ENCODE measurements at places on chromosomes 1 and 21. TPM values are rescaled to one million over a fixed set of nuclear protein-coding genes. Genes with fewer than 3 reads are reported as not detected.

AJAP1 gene
- total RNA-seq, result 0.54 TPM

PCP4 gene
- total RNA-seq, result not detected

GBP4 gene
- total RNA-seq, result 26.4 TPM

NBL1 gene
- total RNA-seq, result 138 TPM

SNRNP40 gene
- 50.2 TPM for total RNA-seq

IL20 gene
- not detected for total RNA-seq

GJB3 gene
- 0.29 TPM for total RNA-seq

DNA sequence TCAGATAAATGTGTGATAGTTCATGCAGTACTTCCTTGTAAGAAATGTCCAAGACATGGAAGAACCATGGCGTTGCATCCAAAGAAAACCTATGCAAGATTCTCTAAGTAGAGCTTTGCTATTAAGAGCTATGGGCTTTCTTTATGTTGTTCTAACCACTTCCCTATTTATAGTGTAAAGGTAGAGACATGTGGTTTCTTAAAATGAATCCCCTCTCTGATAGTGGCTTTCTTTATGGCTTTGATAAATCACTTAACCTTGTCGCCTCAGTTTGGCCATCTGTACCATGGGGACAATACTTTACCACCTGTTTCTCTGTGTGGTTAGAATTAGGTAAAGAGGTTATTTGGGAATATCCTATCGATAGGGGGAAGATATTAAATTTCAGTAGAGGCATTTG, 305.5 kb downstream of the NFIA start:
- no peaks in the 10 kb centered on the region for H3K4me1 ChIP-seq
- DNase-seq, result no peak
- H3K36me3 ChIP-seq, result no peaks in the 10 kb centered on the region
- H3K27me3 ChIP-seq, result no peaks in the 10 kb centered on the region
- no peak overlapping the region for H3K4me3 ChIP-seq

- no peaks in the 10 kb centered on the region for H3K27me3 ChIP-seq
- H3K4me3 ChIP-seq, result no peak overlapping the region
These were observed 126.7 kb downstream of the NR5A2 start for GRCh38 chr1:200154069-200154767.

GRCh38 chr1:27361044-27361402, 5.7 kb downstream of the MAP3K6 start:
- H3K4me1 ChIP-seq, result peaks cover 37% of the 10 kb centered on the region
- no peak overlapping the region for H3K4me3 ChIP-seq
- H3K27me3 ChIP-seq, result no peaks in the 10 kb centered on the region
- H3K36me3 ChIP-seq, result peaks cover 80% of the 10 kb centered on the region

DNA sequence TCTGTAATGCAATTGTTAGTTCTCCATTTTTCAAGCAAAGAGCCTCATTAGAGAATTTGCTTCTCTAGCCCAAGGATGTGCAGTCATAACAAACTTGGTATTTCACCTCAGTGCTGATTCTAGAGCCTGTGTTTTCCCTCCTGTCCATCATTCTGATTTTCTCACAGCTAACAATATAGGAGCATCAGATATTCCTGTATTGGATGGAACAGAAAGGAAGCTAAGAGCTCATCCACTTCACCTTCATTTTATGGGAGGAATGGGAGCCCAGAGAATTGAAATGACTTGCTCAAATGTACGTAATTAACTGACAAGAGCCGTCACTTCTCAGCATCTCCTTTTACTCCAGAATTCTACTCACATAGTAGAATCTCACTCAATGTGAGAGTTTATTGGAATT, 96.6 kb downstream of the EDEM3 start:
- no peaks in the 10 kb centered on the region for H3K27me3 ChIP-seq
- H3K36me3 ChIP-seq, result no peaks in the 10 kb centered on the region
- no peak overlapping the region for H3K27ac ChIP-seq
- no peak overlapping the region for H3K4me3 ChIP-seq
- no peak for DNase-seq

GRCh38 chr1:212677573-212677972, 22.1 kb downstream of the BATF3 start:
- H3K27ac ChIP-seq, result no peak overlapping the region
- no peaks in the 10 kb centered on the region for H3K36me3 ChIP-seq
- H3K4me3 ChIP-seq, result no peak overlapping the region
- no peaks in the 10 kb centered on the region for H3K4me1 ChIP-seq
- DNase-seq, result no peak

DNA sequence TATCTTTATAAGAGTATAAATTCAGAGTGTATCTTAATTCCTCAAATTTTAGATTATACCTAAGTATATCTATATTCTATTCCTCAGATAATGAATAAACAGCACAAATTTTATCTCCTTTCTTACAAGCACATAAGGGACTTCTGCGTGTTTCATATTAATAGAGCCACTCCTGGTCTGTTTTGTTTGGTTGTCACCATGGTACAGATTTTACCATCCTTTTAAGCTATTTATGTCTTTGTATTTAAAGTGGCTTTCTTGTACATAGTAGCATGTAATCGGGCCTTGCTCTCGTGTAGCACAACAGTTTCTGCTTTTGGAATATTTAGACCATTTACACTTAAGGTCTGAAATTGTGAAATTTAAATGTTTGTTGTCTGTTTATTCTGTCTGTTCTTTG, 52.6 kb upstream of the SLC35A3 start:
- no peak overlapping the region for H3K27ac ChIP-seq
- H3K36me3 ChIP-seq, result peaks cover 34% of the 10 kb centered on the region
- no peak for DNase-seq
- H3K4me3 ChIP-seq, result no peak overlapping the region
- no peaks in the 10 kb centered on the region for H3K4me1 ChIP-seq
- no peaks in the 10 kb centered on the region for H3K27me3 ChIP-seq

GRCh38 chr1:76713535-76713934, 153.7 kb upstream of the ST6GALNAC5 start:
- no peak for DNase-seq
- H3K36me3 ChIP-seq, result no peaks in the 10 kb centered on the region
- no peak overlapping the region for H3K4me3 ChIP-seq
- H3K4me1 ChIP-seq, result no peaks in the 10 kb centered on the region
- H3K27ac ChIP-seq, result no peak overlapping the region
- H3K27me3 ChIP-seq, result no peaks in the 10 kb centered on the region

GRCh38 chr21:43866260-43866629, 1.2 kb downstream of the AGPAT3 start:
- H3K27me3 ChIP-seq, result no peaks in the 10 kb centered on the region
- peak overlapping the region; percentile 98 for H3K27ac ChIP-seq
- H3K36me3 ChIP-seq, result no peaks in the 10 kb centered on the region
- peaks cover 24% of the 10 kb centered on the region for H3K4me1 ChIP-seq
- H3K4me3 ChIP-seq, result peak overlapping the region; percentile 94

DNA sequence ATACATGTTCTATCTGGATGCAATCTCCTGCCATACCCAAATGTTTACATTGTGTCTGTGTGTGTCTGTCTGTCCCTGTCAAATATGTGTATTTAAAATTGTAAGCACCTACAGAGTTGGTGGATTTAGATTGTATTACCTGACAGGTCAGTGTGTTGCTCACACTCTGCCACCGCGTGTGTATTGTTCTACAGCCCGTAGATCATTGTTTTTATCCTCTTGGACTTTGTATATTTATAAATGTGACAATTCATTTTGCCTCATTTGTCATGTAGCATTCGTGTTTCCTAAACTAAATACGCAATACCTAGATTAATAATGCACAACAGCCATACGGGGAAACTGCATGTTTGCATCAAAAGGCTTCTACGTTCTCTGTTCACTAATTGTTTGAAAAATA, 634 bp downstream of the ALG14 start:
- peak overlapping the region; percentile 94 for H3K27ac ChIP-seq
- peak overlapping the region; percentile 73 for H3K4me3 ChIP-seq
- DNase-seq, result no peak
- H3K4me1 ChIP-seq, result no peaks in the 10 kb centered on the region

- H3K27me3 ChIP-seq, result no peaks in the 10 kb centered on the region
- H3K27ac ChIP-seq, result no peak overlapping the region
- H3K36me3 ChIP-seq, result no peaks in the 10 kb centered on the region
- H3K4me3 ChIP-seq, result no peak overlapping the region
- no peaks in the 10 kb centered on the region for H3K4me1 ChIP-seq
These were observed 205.7 kb downstream of the FOXD2 start for GRCh38 chr1:47643306-47644211.
